ENCODE measurements at places on chromosomes 2 and 18.

- no peak for DNase-seq
These were observed 19.7 kb downstream of the TYMS start for GRCh38 chr18:677145-677544.

- DNase-seq, result no peak
These were observed 137.5 kb downstream of the CTIF start for GRCh38 chr18:48676346-48676745.

DNA sequence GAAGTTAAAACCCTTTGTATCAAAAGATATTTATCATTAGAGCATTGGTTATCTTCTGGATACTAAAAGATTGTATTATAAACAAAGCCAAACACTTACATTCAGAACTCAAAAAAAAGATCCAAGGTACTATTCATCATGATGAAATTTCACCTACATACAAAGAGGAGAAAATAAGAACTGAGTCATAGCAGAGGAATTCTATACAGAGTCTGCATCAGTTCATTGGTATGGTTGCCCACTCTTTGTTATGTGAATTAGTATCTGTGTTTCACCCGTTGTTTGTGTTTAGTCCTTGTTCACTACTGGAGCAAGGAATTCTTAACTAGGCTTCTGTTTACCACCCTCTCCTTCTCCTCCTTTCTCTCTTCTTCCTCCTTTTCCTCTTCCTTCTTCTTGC lies 157.9 kb downstream of the LNPK start:
- DNase-seq, result no peak

DNA sequence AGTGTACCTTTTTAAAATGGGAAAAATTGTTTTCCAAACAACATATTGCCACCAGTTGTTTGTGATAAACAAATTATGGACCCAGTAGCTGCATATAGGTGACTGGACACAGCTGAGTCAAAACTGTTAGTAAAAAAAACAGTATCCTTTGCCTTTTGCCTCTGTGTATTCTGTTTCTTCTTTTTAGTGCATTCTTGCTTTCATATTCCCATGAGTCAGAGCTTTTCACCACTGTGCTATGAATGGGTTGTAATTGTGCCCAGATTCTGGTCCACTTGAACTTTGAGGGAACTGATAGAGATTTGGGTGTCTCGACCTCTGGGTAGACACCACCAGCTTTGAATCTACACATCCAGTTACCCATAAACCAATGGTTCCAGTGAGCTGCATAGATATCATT lies 1441.9 kb upstream of the ZEB2 start:
- DNase-seq, result no peak

DNA sequence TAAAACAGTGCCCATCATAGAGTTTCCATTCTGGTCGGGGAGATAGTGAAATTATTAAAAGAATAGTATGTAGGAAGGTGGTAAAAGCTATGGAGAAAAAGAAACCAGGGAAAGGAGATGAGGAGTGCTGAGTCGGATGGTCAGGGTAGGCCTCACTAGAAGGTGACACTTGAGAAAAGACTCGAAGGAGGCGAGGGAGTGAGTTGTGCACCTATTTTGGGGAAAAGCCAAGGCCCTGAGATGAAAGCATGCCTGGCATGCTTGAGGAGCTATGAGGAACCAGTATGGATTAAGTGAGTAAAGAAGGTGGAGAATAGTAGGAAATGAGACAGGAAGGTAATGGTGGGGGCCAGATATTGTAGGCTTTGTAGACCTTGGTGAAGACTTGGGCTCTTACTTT lies 7.3 kb upstream of the TTLL4 start:
- no peak for DNase-seq

DNA sequence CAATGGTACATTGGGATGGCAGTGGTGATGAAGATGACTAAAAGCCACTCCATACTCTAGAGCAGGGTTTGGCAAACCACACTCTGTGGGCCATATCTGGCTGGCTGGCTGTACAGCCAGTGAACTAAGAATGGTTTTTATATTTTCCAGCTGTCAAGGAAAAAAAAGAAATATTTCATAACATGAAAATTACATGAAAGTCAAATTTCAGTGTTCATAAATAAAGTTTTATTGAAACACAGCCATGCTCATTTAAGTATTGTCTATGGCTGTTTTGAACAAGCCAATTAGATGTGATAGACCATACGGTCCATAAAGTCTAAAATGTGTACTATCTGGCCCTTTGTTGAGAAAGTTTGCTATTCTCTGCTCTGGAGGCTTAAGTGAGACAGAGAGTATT lies 1.5 kb downstream of the TTC21B start:
- DNase-seq, result no peak

DNA sequence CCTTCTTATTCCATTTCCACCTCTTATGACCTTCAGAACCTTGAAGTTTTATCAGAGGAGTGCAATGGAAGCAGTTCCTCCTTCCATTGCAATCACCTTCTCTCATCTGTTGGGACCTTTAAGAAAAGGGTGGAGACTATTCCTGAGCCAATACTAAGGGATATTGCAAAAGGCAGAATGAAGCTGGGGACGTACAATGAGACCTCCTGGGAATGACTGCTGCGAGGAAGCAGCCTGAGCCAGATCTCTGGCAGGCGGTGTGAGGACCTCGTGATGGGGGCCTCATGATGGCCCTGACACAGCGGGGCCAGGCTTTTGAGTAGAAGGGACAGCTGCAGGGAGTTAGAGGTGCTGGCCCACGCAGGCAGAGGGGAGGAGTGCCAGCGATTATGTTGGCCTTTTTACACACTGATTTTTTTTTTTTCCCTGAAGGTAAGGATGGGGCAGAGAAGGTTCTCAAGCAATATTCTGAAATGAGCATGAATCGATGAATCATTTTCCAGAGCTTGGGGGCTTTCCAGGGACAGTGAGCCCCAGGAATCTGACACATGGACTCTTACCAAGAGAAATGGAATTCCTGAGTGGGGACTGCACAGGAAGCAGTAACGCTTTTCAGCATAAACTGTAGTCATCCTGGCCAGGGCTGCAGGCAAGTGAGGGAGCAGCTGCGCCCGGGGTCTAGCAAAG lies 40.0 kb upstream of the LAPTM4A start:
- DNase-seq, result peak; percentile 34

DNA sequence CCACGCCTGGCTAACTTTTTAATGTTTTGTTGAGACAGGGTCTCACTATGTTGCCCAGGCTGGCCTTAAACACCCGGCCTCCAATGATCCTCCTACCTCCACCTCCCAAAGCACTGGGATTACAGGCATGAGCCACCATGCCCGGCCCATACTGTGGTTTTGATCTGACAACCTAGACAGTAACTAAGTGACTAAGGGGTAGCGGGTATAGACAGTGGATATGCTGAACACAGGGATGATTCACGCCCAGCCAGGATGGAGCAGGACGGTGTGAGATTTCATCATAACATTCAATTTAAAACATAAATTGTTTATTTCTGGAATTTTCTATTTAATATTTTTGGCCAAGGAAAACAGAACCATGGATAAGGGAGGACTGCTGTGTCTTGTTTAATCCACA lies 36.0 kb upstream of the YPEL5 start:
- no peak for DNase-seq

DNA sequence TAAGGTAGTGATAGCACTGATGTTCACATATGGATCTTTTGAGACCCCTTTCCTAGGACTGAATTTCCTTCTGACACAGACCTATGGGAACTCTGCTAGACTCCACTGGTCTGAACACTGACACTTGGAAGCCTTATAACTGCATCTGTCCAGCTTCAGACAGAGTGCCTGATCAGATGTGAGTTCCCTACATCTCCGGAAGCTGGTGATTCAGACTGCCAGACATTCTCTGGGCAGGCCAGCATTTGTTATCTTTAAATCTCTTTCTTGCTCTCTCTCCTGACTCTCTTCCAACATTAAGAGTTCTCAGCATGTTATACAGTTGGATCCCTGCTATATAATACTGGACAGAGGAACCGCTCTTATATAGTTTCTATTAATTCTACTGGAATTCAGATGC lies 408.5 kb downstream of the ZEB2 start:
- DNase-seq, result peak; percentile 92

DNA sequence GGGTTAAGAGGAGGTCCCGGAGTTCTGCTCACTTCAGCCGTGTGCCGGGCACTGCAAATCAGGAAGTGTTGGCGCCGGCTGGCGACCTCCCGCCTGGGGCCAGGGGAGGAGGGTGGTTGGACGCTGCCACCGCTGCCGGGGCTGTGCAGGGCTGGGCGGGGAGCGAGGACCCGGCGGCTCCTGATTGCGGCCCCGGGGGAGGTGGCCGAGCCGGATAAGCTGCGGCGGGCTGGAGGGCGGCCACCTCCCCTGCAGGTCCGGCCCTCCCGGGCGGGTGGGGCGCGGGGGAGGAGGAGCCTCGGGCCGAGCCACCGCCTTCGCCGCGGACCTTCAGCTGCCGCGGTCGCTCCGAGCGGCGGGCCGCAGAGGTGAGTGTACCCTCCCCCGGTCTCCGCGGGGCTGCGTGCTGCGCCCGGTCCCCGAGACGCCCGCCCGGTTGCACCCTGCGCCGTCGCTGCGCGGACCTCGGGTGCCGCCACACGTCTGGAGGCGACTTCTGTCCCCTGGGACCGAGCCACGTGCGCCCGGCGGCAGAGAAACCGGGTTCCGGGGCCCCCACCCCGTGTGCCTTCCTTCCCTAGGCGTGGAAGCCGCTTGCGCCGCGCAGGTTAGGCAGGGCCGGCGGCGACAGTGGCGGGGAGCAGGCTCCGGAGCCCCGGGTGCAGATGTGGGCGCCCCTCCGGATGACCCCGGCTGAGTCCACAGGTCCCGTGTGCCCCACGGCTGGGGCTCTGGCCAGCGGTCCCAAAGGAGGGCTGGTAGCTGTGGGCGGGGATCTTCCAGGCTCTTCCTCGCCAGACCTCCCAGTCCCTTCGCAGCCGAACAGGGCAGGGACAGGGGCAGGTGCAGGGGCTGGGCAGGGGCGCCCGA lies at the start of gene STEAP3:
TSS of gene STEAP3 (plus strand) at position 314 of the 870 bp plus-strand sequence. CDS start 7,179 bp downstream, outside the sequence.
- peak; percentile 55 for DNase-seq

DNA sequence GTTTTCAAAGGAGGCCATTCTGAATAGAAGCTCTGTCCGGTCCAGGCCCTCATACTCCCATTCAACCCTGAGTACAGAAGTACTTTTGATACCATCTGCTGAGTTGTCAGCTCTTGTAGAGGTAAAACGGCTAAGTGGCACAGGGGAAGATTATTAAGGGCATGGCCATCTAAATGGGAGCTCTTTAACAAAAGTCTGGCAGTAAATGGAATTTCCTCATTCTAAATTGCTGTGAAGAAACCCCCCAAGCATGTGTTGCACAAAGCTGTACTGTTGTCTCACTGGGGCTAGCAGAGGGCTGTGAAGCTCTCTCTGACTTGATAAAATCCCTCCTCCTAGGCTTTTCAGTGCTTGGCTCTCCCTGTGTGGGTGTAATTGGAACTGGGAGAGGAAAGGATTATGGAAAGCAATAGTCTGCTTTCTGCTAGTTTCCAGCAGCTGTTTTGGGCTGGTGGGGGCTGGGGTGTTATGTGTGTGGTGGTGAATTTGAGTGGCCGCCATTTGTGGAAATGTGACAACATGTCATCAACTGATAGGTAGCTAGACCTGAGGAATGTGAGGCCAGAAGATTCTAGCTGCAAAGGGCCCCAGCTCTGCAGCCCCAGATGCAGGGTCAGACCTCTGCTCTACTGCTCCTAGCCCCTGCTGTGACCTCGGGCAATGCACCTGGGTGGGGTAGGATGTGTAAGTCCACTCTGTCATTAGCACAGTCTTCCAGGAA lies 65.1 kb downstream of the MAP4K4 start:
- DNase-seq, result peak; percentile 53

DNA sequence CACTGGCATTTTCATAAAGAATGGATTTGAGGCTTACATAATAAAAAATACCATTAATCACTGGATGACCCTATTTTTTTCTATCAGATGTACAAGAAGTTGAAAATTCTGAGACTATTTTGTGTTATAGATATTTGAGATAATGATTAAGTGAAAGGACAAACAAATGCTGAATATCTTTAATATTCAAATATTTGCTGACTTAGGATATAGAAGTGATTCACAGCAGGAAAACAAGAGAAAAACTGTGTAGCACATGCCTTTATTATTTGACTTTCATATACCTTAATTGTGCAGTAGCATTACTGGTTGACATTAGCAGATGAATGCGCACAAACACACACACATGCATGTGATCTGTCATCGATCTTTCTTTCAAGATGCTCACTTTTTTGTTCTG lies 766.5 kb downstream of the SATB2 start:
- DNase-seq, result no peak

- no peak for DNase-seq
These were observed 9.9 kb upstream of the EDAR start for GRCh38 chr2:108998911-108999310.

DNA sequence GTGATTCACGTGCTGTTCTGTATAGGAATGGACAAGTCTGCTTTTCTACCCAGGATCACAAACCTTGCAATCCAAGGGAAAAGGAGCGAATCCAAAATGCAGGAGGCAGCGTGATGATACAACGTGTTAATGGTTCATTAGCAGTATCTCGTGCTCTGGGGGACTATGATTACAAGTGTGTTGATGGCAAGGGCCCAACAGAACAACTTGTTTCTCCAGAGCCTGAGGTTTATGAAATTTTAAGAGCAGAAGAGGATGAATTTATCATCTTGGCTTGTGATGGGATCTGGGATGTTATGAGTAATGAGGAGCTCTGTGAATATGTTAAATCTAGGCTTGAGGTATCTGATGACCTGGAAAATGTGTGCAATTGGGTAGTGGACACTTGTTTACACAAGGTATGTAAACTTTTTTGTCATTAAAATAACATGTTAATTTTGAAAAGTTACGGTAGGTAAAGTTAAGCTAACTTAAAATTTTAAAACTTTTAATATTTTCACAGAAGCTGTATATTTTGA lies 33.0 kb downstream of the PPM1B start:
- DNase-seq, result no peak

DNA sequence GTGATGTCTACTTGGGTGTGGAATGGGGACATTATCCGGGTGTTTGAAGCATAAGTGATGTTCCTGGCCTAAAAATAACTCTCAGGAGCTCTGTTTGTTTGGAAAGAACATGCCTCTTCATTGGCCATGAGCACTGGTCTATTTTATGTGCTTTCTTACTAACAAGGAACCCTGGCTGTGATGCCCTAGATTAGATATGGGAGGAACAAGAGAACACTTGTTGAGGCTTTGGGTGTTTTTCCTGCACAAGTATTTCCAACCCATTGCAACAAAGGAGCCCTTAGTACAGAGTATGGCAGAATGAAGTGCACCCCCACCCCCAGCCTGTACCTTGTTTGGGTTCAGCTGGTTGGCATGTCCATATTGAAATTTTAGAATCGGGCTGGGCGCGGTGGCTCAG lies 95.9 kb downstream of the SLC4A3 start:
- no peak for DNase-seq

Data from umbilical cord (tissue), 2 donors.